ENCODE measurements at places on chromosomes 2 and 18.
A peak's percentile ranks its signal among the peaks of the same experiment; 100 is the strongest.

DNA sequence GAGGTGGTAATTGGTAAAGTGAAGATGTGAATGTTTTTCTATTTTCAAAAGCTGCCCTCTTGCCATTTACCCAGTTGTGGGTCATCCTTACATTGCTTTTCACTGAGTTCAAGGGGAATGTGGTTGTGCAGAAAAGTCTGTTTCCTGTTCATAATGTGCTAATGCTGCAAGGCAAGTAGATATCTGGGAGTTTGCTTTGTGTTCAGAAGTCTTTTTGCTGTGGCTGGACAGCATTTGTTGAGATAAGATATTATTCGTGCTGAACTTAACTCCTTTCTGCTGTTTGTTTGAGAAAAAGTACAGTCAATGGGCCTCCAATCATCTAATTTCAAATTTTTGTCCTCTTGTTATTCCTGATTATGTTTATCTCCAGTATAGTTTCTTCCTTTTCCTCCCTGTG lies 263.2 kb downstream of the LTBP1 start:
- no peak for DNase-seq

DNA sequence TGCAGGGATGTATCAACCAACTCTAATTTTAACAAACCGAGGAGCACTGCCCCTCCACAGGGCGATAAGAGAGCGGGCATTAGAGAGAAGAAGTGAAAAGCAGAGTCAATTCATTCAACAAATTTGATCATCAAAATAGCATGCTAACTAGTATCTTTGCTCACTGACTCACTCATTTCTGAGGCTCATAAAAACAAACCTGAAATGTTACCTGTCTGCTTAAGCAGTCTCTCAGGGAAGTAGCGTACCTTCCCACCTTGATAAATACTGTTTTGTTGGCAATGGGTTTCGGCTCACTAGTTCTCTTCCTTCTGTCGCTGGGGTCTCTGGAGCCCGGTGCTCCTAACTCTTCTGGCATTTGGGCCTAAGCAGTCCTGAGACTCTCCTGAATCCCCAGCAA lies 248.8 kb downstream of the IRS1 start:
- DNase-seq = no peak

- no peak for DNase-seq
These were observed 64.2 kb downstream of the MTCL1 start for GRCh38 chr18:8769509-8770095.

- peak; percentile 33 for DNase-seq
These were observed 38.0 kb downstream of the CYP1B1 start for GRCh38 chr2:38037757-38038621.

GRCh38 chr2:7725171-7725849 lies 808.1 kb downstream of the RNF144A start:
- DNase-seq = no peak

DNA sequence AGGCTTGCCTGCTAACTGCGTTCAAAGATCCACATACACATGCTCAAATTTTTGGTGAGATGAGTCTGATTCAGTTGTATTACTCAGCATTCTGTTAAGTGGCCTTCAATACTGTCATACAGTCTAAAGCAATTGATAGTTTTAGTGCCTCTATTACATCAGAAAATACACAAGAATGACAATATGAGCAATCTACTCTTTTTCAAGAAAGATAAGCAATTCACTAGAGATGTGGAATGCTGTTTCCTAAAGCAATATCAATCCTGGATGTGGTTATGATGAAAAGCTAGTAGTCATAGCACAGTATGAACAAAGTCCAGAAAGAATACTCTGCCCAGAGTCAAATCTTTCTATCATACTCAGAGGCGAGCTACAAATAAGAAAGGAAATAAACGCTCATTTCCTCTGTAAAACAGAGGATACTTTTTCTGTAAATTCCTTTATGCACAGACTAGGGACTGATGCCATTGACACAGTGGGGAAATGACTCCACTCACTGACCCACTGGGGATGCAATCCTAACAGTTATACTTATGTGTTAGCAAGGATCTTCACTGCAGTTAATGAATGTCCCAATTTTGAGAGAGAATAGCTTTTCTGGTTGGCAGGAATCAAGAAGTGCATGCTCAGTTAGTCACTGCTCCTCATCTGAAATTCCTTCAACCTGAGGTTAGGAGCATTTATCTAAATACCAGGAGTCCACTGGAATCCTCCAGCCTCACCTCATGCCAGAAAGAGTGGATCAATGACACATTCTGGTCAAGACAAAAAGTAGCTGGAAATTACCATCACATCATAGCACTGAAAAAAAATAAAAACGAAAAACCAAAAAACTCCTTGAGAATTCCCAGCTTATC lies 83.3 kb downstream of the PDE11A start:
- no peak for DNase-seq

- no peak for DNase-seq
These were observed 188.4 kb upstream of the RASGRP3 start for GRCh38 chr2:33288011-33288410.

- DNase-seq = no peak
These were observed 130.6 kb upstream of the PXDN start for GRCh38 chr2:1874950-1875349.

DNA sequence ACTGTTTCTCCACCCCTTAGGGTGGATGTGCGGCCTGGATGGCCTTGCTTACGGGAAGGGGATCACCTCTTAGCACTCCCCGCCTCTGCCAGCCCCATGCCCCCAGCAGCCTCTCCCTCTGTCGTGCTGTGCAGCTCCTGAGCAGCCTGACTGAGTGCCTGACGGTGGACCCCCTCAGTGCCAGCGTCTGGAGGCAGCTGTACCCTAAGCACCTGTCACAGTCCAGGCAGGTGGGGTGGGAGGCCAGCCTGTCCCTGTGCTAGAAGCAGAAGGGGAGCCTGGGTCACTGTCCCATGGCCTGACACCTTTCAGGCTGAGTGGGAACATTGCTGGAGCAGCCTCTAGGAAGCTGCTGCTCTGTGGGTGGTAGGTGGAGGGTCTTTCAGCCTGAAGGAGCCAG lies 5.2 kb downstream of the TMEM214 start:
- DNase-seq = no peak

GRCh38 chr2:121031568-121032340 lies 253.2 kb downstream of the TFCP2L1 start:
- no peak for DNase-seq

- DNase-seq = no peak
These were observed 296.4 kb downstream of the CYP26B1 start for GRCh38 chr2:71851094-71851750.

GRCh38 chr2:10004836-10005235 lies 38.5 kb upstream of the KLF11 start:
- no peak for DNase-seq

DNA sequence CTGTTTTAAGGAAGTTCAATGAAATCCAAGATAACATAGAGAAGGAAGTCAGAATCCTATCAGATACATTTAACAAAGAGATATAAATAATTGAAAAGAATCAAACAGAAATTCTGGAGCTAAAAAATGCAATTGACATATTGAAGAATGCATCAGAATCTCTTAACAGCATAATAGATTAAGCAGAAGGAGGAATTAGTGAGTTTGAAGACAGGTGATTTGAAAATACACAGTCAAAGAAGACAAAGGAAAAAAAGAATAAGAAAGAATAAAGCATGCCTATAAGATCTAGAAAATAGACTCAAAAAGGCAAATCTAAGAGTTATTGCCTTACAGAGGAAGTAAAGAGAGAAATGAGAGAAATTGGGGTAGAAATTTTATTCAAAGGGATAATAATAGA lies 204.1 kb downstream of the SS18 start:
- DNase-seq = no peak

Data from iPS DF 6.9 (cell line).